Globus pallidus (tissue), 1 donor: ENCODE measurements at places on chromosomes 2 and 18.

DNA sequence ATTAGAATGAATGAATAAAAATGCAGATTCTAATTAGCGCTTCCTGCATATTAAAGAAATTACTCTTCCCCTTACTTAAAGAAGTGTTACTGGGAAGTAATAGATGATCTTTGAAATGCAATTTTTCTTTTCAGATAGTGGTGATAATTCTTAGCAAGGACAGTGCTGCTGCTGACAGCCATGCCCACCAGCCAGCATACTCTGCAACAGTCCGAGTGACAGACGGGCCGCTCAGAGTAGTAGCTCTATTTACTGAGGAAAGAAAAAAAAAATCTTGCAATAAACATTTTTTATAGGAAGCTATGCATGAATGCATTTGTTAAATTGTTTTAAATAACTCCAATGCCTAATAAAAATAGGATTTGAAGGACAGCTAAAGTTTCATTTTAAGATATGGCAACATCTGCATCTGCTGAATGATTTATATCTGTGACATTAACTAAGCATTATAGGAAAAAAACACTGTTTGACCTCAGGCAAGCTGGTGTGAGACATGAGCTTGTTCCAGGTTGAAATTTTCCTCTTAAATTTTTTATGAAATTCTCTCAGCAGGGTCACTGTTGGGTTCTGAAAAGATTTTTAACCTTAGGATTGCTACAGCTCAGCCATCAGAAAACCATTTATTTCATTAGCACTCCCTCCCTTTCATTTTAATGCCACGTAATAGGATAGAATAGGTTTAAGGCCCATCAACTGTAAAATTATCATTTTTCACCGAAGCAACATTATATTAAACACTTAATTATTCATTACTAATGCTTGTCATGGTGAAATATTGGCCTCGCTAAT, 393.8 kb downstream of the DCDC2C start:
- no peak for DNase-seq

GRCh38 chr2:166184789-166185188, 57.0 kb upstream of the SCN1A start:
- DNase-seq, result no peak

GRCh38 chr2:229235131-229235914, 35.8 kb downstream of the PID1 start:
- no peak for DNase-seq

- DNase-seq, result no peak
Measured at GRCh38 chr18:62802523-62802922, 87.2 kb downstream of the PHLPP1 start.

GRCh38 chr2:54658564-54659071, 64.8 kb upstream of the EML6 start:
- DNase-seq, result no peak

DNA sequence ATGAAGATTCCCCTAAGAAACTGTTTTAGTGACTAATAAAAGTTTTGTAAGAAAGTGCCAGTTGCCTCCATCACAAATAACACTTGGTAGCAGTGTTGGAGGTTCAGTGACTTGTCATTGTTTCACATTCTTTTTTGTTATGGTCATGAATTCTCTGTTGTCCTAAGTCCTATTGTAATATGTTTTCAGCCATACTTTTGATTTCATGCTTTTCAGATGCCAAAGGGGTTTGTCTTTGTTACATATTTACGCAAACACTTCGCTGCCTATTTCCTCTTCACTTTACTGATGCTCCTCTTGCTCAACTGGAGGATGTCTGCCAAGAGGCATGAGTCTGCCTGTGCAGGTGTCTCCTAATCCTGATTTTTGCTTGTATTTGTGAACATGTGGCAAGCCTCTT, 66.6 kb downstream of the PHLPP1 start:
- no peak for DNase-seq

DNA sequence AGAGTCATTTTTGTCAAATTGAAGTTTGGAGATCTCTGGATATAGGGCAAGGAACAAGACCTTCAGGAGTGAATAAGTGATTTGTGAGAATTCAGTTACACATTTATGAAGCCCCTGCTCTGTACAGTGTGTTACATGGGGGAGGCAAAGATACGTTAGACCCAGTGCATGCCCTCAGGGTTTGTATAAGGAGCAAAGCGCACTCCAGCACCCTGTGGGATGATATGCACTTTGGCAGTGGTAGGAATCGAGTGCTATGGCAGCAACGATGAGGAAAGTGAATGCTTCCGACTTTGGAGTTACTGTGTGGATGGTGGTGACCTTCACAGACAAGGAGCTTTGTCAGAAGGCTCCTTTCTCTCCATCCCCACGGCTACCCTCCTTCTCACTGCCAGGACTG, 74.3 kb upstream of the ALPP start:
- DNase-seq, result no peak
